HFFc6 (cell line): ENCODE measurements at places on chromosomes 7 and 10. TPM values are rescaled to one million over a fixed set of nuclear protein-coding genes. Genes with fewer than 3 reads are reported as not detected.

- DNase-seq, result peak; percentile 49
Measured at GRCh38 chr7:7554649-7555575, 11.8 kb upstream of the MIOS start.

- no peak for DNase-seq
Measured at GRCh38 chr7:51785171-51785570, 468.6 kb upstream of the COBL start.

DNA sequence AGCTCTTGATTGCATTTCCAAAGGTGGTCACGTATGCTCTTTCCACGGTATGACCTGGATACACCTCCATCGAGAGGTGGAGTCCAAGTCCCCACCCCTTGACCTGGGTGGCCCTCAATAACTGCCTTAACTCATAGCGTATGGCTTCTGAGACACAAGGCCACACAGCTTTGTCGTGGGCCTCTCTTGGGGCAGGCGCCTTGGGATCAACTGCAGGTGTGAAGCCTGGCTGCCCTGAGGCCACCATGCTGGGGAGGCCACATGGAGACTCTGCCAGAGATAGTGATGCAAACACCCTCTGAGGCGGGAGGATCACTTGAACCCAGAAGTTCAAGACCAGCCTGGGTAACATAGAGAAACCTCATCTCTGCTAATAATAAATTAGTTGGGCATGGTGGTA, 30.7 kb upstream of the RASGEF1A start:
- DNase-seq, result no peak

DNA sequence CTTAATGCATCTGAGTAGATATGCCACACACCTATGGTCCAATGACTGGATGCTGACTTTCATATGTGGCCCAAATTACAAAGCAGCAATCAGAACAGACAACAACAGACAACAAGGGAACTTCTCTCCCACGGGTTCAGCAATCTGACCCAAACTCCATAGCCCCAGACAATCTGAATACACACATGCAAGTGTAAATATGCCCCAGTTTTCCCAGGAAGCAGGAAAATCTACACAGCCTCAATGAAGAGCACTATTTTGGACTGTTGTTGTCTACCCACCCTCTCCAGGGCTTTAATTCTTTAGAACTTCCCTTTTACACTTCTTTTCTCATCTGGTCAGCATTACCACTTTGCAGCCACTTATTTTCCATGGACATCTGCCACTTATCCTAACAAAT, 2.0 kb upstream of the CCNY start:
- no peak for DNase-seq

- DNase-seq, result no peak
Measured at GRCh38 chr7:103149808-103150180, 895 bp upstream of the NAPEPLD start.

GRCh38 chr10:114492351-114493037, 88.2 kb upstream of the AFAP1L2 start:
- no peak for DNase-seq

DNA sequence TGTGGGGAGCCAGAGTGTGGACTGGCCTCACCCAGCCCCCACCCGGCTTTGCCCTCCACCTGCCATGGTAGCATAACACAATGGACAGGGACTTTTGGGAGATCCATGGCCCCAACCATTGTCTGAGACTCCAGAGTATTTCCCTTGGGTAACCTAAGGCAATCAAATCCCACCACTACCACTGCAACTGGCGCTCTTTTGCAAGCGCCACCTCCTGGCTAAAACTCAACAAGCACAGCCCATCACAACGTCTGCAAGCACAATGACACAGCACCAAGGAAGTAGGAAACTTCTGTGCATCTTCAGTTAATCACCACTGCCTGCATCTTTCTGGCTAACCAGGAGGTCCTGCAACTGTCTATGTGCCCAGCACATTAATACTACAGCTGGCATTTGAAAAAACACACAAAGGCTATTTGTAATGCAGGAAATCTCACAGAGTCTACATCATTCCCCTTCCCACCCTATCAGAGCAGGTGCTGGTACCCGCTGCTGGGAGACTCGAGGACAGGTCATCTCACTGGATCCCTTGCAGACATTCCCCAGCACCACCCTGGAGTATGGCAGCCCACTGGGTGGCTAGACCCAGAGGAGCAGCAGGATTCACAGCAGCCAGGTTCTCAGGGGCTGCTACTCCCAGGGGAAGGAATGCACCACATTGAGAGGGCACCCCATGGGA, 27.7 kb downstream of the ANKRD26 start:
- DNase-seq, result no peak

- no peak for DNase-seq
Measured at GRCh38 chr7:137296576-137296975, 47.0 kb downstream of the PTN start.

- DNase-seq, result no peak
Measured at GRCh38 chr10:804191-804781, 114.8 kb upstream of the DIP2C start.

- DNase-seq, result no peak
Measured at GRCh38 chr7:27140126-27140857, 3.2 kb downstream of the HOXA5 start.

Gene MRLN
- not detected in 3 replicates for total RNA-seq

Gene OGDHL
- total RNA-seq, result 0.05 to 0.19 TPM (median 0.15 TPM) in 3 replicates

Gene HMX2
- not detected in 3 replicates for total RNA-seq
